Fibroblast of skin of right quadriceps (primary cell): ENCODE measurements at places on chromosomes 11 and 22.
A peak's percentile ranks its signal among the peaks of the same experiment; 100 is the strongest.

DNA sequence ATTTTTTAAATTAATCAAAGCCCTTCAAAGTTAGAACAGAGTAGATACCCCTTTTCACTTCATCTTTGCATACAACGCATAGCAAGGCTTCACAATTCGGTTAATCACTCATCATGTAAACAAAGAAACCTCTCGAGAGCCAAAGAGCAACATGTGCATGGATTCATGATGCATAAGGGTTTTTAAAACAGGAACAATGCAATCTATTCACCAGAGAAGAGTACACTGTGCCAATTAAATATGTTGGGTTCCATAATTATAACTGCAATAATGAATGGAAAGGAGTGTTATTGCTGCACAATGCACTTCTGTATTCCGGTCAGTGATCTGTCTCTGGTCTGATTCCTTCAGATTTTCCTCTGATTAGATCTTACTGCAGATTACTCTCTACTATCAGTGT lies 45.3 kb downstream of the CADM1 start:
- no peak for DNase-seq

- no peak for DNase-seq
Observed at GRCh38 chr11:121274332-121274991, 18.1 kb upstream of the SC5D start.

DNA sequence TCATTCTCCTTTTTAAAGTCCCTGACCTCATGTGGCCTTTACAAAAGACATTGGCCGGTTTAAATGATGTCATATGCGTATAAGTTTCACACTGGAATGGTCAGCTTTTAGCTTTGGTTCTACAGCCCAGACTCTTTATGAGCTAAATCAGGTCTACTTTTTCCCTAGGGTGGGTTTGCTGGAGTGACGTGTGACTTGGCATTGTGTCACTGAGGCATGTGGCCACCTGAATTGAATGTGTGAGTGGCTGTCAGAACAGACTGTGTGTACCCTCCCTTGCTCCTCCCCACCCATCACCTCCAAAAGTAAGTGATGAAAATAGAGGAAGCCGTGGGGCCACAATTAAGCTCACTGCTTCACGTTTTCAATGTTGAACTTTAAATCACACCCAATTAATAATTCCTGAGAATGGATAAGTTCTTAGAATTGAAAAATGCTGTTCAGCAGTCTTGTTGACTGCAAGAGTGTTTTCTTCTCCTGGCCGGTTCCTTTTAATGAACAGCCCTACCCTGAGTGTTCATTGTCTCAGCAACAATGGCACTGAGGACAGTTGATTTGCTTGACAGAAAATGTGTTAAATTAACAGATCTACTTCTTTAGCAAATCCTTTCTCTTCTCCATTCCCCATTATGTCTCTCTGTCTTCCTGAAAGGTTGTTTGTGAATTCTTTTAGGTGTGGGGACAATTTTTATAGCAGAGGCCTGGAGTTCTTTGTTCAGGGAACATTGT lies 11.3 kb downstream of the CECR2 start:
- DNase-seq, result no peak

GRCh38 chr11:35272391-35272902 lies 133.5 kb downstream of the CD44 start:
- DNase-seq, result no peak

- DNase-seq, result no peak
Observed at GRCh38 chr11:72240461-72241290, 3.3 kb downstream of the PHOX2A start.

DNA sequence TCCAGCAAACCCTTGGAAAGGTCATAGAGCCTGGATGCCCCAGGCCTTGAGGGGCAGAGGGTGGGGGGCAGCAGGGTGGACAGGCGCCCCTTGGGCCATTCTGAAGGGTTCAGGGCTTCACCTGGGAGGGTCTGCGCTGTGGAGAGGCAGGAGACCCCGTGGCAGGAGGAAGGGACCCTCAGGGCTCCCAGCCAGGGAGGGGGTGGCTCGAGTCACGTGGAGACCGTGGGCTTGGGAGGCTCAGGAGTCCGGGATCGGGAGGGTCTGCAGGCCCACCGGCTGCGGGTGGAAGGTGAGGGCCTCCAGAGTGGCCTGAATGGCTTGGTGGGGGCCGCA lies 48.5 kb upstream of the A4GALT start:
- DNase-seq, result no peak

GRCh38 chr11:83847467-83848034 lies 561.4 kb upstream of the CCDC90B start:
- no peak for DNase-seq

- DNase-seq, result peak; percentile 37
Observed at GRCh38 chr11:19326499-19326898, 85.8 kb upstream of the E2F8 start.

GRCh38 chr11:85661972-85662664 lies 2.8 kb downstream of the CREBZF start:
- DNase-seq, result no peak

- DNase-seq, result no peak
Observed at GRCh38 chr22:48365386-48365785, 1462.3 kb downstream of the BRD1 start.

DNA sequence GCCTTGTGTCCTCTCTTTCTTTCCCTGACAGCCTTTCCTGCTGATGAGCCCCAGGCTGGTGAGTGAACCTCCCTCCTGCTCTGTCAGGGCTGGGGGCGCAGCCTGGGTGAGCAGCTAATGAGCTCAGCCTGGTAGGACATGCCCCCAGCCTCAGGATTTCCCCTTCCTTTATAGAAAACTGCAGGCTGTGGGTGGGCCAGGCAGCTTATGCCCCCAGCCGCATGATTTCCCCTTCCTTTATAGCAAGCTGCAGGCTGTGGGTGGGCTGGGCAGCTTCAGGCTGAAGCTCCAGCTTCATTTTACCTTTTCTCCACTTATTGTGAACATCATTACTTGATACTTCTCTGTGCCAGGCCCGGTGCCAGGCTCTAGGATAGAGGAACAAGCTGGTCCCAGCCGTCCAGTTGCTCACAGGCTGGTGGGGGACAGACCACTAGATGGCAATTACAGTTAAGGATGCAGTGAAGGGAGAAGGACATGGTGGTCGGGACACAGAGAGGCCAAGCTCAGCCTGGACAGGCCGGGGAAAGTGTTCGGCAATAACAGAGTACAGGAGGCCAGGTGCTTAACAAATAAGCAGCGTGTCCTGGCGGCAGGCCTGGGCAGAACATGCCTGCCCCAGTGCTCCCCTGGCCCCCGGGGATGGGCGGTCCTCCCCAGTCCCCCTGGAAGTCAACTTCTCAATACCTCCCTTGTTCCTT lies 5.3 kb downstream of the LGALS12 start:
- no peak for DNase-seq

DNA sequence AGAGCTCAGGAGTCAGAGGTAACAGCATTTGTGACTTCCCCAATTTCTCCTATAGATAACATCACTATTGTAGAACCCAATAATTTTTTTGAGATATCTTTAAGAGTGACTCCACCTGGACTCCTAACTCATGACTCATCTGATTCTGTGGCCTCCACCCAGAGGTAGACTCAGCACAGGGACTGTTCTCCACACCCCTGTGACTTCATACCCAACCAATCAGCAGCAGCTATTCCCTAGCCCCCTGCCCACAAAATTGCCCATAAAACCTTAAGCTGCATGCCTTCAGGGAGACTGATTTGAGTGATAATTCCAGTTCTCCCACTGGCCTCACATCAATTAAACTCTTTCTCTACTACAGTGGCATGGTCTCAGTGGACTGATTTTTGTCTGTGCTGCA lies 475.4 kb upstream of the FAT3 start:
- no peak for DNase-seq

GRCh38 chr11:61350336-61350735 lies 11.3 kb downstream of the CYB561A3 start:
- DNase-seq, result no peak

DNA sequence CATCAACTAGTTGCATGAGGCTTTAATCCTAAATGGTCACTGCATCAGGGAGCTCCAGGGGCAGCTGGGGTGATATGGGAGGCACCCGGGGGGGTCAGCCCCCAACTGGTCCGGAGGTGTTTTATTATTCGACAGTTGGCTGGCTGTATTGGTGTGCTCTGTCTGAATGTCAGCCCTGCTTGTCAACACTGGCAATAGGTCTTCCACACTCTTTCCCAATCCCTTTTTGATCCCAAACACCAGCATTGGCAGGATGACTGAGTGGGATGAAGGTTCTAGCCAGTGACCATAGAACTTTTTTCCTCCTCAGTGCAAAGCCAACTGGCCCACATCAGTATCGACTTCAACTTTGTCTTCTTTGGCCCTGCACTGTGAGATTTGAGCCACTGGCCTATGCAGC lies 8.9 kb upstream of the LDLRAD3 start:
- no peak for DNase-seq

DNA sequence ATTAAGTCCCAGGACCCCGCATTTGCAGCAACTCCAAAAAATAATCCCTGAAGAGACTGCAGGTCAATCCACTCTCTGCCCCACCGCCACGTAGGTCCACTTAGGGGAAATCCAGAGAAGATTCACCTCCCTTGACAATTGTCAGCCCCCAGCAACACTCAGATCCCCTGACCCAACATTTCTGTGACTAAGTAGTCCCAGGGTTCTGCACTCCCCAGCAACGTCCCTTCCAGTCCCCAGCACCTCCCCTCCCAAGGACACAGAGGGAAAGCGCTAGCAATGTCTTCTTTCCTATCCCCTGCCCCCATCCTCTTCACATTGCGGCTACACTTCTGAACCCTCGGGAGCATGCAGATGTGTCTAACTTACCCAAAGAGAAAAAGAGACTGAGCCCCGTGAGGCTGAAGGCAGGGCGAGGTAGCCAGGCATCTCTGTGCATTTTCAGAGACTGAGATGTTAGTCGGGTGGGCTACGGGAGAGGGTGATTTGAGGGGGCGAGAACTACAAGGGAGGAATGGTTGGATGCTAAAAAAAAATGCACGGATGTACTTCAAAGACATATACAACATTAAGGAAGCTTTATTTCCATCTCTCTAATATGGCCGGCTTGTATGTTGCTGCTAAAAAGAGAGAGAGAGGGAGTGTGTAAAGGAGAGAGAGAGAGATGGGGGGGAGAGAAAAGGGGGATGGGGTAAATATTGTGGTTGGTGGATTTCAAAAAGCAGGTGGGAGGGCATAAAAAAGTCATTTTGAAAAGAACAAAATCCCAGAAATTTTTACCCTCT lies at the start of gene SCN2B:
Gene SCN2B (minus strand): TSS at position 647 of the 785 bp plus-strand sequence. CDS start 208 bp downstream, at position 439.
- DNase-seq, result peak; percentile 36

DNA sequence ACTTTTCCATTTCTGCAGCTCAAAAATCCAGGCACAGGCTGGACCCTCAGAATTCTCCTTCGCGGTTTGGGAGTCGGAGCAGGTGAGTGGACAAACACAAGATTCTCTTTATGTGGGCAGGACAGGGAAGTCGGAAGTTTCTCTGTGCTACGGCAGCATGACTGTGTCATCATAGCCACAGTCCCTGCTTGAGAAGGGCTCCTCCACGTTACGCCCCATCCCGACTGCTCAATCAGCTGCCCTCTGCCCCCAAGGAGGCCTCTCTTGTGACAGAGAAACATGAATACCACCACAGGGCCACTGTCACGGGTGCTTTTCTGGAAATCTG lies 89.0 kb upstream of the SHISAL1 start:
- DNase-seq, result no peak

DNA sequence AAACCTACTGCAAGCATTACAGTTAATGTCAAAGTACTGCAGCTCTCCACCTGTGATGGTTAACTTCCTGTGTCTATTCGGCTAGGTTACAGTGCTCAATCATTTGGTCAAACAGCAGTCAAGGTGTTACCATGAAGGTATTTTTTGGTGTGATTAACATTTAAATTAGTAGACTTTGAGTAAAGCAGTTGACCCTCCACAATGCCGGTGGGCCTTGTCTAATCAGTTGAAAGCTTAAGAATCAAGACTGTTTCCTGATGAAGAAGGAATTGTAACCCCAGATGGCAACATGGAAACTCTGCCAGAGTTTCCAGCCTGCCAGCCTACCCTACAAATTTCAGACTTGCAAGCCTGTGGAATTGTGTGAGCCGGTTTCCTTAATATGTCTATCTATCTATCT lies 683.9 kb downstream of the BRD1 start:
- no peak for DNase-seq

GRCh38 chr22:37514526-37515051 lies 4.6 kb downstream of the CARD10 start:
- DNase-seq, result no peak

GRCh38 chr11:20387261-20388095 lies at the start of gene PRMT3:
PRMT3 (plus strand) TSS chr11:20387716; CDS start chr11:20387747, 31 bp downstream.
- peak; percentile 95 for DNase-seq

- peak; percentile 15 for DNase-seq
Observed at GRCh38 chr22:44406341-44407170, 91.5 kb downstream of the RTL6 start.

- DNase-seq, result no peak
Observed at GRCh38 chr11:19774329-19774728, 61.7 kb downstream of the NAV2 start.

DNA sequence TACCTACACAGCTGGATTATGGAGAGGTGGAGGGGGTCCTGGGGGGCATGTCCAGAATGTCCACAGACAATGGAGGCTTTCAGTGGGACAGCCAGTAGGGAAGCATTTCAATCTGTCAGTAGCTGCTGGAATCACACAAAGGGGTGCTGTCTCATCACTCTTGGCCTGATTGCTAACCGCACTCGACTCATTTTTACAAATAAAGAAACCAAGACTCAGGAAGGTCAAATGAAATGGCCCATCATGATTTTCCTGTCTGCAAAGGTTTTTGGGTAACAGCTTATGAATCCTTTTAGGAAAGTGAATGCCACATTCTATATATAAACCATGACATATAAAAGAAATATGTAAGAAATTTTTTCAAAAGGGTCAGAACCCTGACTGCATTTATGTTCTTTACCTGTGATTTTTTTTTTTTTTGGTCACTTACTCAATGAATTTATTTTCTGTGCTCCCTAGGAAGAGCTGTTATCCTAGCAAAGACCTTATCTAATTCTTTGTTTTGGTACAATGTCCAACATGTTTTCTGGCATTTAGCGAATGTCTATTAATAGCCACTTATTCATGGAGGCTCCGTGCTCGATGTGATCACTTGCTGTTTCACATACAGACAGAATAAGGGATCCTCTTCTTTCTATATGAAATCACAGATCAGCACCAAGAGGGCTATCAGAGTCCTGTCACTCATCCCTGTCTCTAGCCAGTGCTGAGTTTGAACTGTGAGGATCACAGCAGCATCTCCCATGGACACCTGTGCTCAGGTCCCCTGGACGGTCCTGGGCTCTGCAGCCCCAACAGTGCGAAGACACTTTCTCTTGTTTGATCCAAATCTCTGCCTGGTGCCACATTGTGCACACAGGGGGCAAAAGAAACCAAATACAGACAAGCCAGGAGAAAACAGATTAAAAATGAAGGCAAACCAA lies 979.7 kb downstream of the NTM start:
- DNase-seq, result peak; percentile 45

GRCh38 chr22:48105259-48105658 lies 1342.8 kb downstream of the TBC1D22A start:
- no peak for DNase-seq

GRCh38 chr11:108729227-108729871 lies 64.5 kb downstream of the DDX10 start:
- no peak for DNase-seq

DNA sequence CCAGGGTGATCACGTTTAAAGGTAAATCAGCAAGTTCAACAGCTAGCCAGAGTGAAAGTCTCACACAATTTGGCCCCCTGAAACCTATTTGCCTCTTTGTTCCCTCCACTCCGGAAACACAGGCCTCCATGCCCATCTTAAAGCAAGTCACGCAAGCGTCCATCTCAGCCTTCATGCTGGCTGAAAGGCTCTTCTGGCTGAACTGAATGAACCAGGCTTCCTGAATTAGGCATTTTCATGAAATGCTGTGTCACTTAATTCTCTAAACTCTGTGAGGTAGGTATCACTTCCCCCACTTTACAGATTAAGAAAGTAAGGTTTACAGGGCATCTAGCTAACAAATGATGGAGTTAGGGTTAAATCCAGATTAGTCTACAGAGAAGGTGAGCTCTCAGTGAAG lies 1.4 kb downstream of the SLC25A17 start:
- DNase-seq, result no peak

GRCh38 chr22:35882211-35883030 lies 146.2 kb downstream of the RBFOX2 start:
- no peak for DNase-seq
